Fibroblast of skin of back (primary cell): ENCODE measurements at places on chromosomes 6 and 20.

- DNase-seq: no peak
These were observed 755.8 kb downstream of the PRIM2 start for GRCh38 chr6:58073263-58073662.

DNA sequence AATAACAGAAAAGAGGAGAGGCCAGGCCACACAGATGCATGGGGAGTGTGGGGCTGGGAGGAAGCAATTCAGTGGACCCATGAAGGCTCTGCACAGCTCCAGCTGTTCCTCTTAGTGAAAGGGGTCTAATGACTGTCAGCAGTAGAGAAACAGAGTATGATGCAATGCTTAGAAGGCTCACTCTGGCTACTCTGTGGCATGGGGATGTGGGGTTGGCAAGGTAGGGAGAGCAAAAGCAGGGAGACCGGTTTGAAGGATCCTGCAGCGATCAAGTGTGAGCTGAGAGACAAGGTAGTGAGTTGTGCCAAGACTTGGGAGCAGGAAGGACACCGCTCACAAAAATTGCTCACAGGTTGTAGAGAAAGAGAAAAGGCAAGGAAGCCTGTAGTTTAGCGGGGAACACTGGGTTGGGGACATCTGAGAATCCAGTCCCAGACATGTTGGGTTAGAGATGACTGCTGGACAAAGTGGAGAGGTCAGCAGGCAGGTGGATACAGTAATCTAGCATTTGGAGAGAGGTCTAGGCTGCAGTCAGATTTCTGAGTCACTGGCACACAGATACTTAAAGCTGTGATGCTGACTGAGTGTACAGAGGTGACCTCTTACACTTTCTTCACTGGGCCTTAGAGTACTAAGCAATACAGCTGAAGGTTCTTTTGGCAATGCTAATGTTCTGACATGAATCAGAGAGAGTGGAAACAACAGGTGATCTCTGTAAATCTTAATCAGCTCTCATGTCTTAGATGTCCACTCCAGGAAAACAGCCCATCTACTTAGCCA is 27.1 kb downstream of the NAPB start:
- DNase-seq: no peak

DNA sequence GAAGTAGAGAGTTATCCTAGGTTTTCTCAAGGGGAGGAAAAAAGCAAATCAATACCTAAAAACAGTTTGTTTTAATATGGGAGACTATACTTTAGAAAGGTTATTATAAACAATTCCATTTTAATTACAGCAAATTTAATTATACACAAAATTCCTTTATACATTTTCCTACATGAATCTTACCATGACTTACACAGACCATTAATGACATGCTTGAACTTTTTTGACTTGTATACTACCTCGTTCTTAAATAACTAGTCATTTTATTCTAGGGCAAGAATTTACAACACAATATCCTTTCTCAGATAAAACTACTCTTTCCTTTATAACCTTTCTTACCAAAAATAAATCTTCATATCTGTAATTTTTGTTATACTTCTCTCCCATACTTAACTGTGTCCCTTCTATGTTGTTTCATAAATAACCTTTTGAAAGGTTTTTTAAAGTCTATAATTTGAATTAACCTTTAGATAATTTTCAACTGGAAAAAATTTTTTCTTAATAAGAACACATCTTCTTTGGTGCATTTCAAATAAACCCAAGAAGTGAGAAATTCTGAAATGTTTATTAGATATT is 729.4 kb downstream of the TENT5A start:
- peak; percentile 3 for DNase-seq

- no peak for DNase-seq
These were observed 1.9 kb downstream of the RFPL4B start for GRCh38 chr6:112348891-112349635.

DNA sequence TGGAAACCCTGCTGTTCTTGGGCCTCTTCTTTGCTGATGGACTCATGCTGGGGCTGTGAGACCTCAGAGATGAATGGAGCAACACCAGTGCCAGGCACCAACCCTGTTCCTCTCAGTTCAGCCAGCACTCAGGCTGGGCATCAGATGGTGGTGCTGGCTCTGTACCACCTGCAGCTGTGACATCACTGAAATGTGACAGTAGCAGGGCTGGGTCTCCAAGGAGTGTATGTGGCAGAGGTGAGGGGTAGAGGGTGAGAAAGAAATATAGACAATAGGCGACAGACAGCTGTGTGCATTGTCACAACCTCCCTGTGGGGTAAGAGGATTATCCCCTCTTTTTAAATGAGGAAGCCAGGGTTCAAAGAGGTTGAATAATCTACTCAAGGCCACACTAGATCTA is at the start of gene TP53TG5:
Gene TP53TG5 (minus strand): TSS at position 135 of the 400 bp plus-strand sequence. CDS start 89 bp downstream, at position 46.
- DNase-seq: no peak

DNA sequence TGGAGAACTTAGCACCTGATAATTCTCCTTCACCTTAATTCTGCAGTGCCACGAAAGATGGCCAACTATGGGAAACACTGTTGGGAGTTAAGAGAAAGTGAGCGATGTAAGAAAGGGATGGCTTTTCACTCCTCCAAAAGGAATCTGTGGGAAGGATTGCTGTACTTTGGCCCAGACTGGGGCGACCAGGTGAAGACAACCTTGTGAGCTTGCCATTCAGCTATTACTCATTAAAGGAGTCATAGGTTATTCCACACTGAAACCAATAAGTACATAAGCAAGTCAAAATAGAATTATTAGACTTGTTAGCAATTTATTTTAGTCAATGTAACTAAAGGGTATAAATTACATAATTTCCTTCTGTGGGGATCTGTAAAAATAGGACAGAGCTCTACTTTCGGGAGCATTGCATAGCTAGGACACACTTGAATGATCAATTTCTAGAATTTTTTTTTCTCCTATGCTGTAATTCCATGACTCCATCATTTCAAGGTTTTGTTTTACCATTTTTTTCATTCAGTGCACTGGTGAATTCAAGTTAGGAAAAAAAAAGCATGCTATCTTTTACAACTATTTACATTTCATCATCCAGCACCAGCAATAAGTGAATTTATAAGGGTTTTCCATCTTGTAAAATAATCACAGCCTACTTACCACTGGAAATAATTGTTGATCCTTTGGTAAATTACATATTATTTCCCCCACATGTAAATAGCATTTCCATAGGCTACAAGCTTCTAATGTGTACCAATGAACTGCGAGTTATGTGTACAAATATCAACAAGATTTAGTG is 231.7 kb downstream of the SIM1 start:
- no peak for DNase-seq
